ENCODE measurements at places on chromosomes 16 and 17. TPM values are rescaled to one million over a fixed set of nuclear protein-coding genes. Genes with fewer than 3 reads are reported as not detected.

The C16orf46 gene
- 0.24 TPM for total RNA-seq

The PIPOX gene
- not detected for total RNA-seq

- peak; percentile 95 for DNase-seq
Measured at GRCh38 chr17:76370261-76370993, 14.0 kb upstream of the SPHK1 start.

DNA sequence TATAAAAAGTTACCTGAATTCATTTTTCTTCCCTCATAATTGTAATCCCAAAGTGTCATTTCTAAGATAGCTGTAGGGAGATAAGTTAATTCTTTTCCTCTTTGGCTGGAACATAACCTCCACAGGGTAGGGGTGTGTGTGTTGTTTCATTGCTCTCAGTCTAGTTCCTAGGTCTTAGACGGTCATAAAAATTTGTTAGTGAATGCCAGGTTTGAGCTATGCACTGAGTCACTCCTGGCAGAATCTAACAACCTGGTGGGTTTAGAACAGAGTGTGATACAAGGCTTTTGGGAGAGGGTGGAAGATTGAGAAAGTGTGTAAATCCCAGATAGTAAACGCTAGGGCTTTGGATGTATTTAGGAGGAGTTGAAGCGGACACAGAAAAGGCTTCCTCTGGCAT, 894 bp upstream of the PHKG2 start:
- no peak for DNase-seq

- peak; percentile 99 for DNase-seq
Measured at GRCh38 chr17:31052187-31052889, 42.4 kb upstream of the NF1 start.

DNA sequence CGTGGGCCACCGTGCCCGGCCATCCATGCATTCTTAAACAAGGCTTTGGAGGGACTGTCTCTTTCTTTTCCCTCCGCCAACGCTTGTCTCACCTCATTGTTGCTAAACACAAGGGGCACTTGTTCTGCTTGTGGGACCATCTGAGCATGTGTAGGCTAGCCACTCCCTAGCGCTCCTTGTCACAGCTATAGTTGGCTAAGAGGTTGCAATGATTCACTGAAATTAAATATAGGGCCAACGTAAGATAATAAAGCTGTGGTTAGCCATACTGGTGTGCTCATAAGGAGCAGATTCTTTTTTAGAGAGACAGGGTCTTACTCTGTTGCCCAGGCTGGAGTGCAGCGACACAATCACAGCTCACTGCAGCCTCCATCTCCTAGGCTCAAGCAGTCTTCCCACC, 41.2 kb downstream of the KIAA0513 start:
- DNase-seq: no peak

DNA sequence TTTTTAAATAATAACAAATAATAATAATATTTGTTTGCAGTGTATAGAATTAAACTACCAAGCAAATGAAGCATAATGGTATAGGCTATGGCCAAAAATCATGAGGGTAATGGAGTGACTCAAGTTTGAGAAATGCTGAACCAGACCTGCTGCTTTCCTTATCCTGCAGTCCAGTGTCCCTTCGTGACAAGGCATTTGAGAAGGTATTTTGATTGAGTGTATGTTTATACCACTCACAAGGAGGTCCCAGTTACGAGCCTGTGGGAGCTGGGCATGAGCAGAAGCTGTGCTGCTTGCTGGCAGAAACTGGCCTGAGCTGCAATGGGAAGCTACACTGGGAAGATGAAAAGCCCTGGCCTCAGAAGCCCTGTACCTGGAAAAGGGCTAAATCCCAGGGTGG, 50.3 kb downstream of the GNAO1 start:
- no peak for DNase-seq

GRCh38 chr16:24652209-24652712, 77.2 kb upstream of the TNRC6A start:
- no peak for DNase-seq

GRCh38 chr16:30085247-30085646, 6.5 kb downstream of the TBX6 start:
- DNase-seq: no peak

DNA sequence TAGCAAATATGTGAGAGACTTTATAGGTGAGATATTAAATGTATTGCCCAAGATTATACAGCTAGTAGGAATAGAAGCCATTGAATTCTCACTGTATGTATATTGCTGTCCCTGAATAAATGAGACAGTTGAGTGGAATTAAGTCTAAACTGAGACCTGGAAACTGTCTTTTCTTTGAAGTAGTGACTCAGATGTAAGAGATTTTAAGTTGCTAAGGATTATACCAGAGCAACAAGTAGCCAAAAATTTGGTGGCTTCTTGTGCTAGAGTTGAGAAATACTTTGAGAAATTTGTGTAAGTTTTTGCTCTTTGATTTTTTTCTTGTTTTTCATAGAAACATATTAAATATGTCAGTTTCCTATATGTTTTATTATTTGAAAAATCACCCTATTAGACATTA, 58.7 kb downstream of the TANC2 start:
- no peak for DNase-seq
